Activated naive CD4-positive, alpha-beta T cell treated with anti-CD3 and anti-CD28 coated beads, Interleukin-2, amount 10 ng/mL, durations not matched to agents 7 days and 5 days (primary cell): ENCODE measurements at places on chromosomes 2 and 18.
A peak's percentile ranks its signal among the peaks of the same experiment; 100 is the strongest.

GRCh38 chr2:118845522-118846441 is 1.7 kb downstream of the EN1 start:
- DNase-seq: no peak

DNA sequence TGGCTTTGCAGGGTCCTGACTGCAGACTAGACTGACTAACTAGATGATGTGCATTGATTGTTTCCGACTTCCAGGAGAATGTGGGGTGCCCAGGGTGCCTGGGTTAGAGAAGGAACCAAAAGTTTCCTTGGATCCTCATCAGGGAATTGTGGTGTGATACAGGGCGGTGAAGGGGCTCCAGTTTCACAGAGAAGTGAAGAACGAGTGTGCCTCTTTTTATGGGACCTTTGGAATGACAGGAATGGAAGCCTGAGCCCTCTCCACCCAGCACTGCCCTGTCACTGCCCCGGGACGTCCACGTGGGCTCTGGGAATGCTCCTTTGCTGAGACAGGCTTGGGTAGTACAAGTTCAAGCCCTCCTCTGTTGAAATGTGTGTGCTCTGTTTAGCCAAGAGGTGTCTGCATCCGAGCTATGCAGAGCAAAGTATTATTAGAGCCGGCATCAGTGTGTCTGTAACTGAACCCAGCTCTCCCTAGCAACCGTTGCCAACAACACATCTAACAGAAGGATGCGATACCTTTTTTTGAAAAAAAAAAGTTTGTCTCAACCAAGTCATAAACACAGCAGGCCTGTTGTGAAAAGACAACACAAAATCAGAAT is 183.6 kb downstream of the SMAD7 start:
- no peak for DNase-seq

- no peak for DNase-seq
Measured at GRCh38 chr2:163319006-163319405, 416.8 kb downstream of the FIGN start.

DNA sequence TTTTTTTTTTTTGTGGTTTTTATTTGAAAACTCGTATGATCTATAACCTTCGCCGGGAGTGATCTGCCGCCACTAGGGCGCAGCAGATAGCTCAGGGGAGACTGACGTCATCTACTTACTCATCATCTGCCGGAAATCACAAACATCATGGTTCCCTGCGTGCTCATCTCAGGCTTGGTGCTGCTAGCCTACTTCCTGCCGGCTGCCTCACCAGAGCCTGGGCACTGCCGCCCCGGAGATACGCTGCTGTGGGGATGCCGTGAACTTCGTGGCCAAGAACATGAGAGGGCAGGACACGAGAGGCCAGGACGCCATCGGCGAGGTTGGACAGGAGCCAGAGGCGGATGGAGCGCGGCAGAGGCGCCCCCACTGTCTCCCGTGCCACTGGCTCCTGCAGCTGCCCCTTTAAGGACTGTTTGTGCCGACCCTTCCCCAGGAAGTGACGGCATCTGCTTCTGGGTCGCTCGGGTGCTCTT is 68.8 kb downstream of the DOK6 start:
- peak; percentile 36 for DNase-seq

GRCh38 chr2:43762286-43762685 is 11.6 kb upstream of the DYNC2LI1 start:
- no peak for DNase-seq

DNA sequence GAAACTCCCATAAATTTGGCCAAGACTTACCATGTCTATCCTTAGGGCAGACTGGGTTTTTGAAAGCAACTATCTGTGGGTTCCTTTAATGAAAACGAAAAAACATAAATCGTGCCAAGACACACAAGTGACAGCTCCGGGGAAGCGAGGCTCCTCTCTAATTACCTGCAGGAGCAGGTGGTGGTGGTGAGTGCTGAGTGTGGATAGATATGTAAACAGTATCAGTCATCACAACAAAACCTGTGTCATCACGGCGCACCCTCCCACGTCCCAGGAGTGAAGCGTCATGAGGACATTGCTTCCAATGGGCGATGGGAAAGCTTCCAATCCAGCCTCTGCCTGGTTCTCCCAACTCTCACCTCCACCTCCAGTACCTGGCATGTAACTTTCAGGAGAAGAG is 31.3 kb downstream of the ACKR3 start:
- DNase-seq: no peak

DNA sequence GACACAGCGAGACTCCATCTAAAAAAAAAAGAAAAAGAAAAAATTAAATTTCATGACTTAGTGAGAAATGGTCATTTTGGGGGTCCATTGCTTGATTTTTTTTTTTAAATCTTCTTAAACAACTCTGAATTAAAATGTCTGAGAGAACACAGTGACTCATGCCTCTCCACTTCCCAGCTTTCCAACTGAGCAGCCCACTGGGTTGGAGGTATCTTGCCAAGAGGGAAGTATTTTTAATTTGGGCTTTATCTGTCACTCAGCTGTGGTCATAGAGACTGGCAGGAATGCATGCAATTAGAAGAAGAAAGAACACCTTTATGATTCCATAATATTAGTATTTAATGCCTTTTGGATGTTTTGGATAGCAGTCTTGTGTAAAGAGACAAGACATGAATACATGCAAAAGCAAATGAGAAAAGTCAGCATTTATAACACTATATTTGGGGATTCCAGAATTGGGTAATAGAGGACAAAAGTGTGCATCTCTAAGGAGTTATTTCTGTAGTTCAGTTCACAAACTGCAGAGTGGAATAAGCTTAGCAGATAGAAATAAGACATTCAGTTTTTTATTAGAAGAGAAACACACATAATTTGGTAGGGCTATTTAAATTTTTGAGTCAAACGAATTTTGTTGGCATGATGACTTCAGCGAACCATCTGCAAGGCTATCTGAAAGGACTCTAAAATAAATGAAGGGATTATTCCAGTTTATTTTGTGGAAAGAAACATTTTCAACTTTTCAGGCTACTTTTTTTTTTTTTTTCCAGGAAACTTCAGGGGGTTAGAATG is 254.8 kb downstream of the TGIF1 start:
- no peak for DNase-seq

- no peak for DNase-seq
Measured at GRCh38 chr2:9712263-9712662, 81.5 kb upstream of the YWHAQ start.

DNA sequence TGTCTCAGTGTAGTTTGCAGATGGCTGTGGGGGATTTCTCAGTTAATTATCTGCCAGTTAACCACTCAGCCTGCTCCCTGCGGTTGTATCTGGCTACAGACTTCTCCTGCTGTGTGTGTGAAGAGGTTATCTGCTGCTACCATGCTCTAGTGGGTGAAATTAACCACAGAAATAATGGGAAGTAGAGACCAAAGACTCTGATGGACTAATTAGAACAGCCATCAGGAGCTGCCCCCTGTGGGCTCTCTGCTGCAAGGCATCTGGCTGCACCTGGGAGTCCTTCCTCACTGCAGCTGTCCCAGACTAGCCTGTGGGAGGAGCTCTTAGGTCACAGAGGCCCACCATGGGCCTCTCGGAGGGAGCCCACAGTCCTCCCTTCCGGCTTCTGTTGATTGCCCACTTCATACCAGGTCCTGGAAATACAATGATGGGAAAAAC is 66.6 kb downstream of the CTIF start:
- no peak for DNase-seq

GRCh38 chr2:207332480-207333212 is 166.9 kb upstream of the KLF7 start:
- no peak for DNase-seq

DNA sequence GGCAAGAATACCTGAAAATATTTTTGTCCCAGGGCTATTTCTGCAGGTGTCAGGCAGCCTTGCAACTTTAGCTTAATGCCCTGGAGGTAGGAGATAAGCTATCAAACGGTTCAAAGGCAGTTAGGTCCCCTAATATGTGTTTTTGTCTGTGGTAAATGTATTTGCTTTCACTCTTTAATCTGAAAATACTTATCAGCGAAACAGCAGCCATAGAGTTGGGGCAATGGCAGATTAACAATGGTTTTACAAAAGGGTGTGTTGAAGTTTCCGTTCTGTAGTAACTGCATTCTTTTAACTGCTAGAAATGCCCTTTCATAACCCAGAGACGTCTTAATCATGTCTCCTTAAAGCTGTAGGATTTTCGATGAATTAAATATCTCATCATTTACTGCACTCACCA is 265.0 kb upstream of the TRIB2 start:
- DNase-seq: no peak

DNA sequence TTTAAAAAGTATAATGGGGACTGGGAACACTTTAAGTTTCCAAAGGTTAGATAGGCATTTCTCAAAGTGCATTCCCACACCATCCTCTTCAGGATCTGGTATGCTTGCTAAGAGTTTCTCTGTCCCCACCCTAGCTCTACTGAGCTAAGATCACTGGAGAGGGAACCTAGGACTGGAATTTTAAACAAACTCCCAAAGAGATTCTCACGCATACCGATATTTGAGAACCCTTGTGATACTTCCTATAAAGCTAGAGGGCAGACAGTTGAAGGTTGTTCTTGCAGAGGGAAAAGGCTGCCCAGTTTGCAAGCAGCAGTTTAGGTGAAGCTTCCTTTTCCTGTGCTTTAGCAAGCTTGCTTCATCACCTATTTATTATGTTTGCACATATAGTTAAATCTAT is 3.6 kb downstream of the CNRIP1 start:
- no peak for DNase-seq

DNA sequence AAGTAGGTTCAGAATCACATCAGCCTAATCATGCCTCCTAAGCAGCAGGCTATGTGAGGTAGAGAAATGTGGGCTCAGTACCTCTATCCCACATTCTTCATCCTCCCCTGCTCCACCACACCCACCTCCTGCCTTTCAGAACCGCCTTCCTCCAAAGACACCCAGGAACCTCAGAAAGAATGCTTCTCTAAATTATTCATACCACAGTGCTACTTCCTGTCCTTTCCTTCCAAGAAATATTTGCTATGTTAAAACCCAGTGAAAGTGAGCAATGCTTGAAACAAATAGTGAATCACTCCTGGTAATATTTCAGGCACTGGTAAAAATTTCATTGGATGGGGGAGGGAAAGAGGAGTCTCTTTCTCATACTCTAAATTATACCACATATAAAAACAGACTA is 24.0 kb upstream of the CREB1 start:
- DNase-seq: peak; percentile 32

GRCh38 chr18:3340015-3340681 is 78.2 kb downstream of the MYL12B start:
- DNase-seq: no peak

GRCh38 chr2:114167799-114168198 is 274.6 kb upstream of the DPP10 start:
- no peak for DNase-seq

DNA sequence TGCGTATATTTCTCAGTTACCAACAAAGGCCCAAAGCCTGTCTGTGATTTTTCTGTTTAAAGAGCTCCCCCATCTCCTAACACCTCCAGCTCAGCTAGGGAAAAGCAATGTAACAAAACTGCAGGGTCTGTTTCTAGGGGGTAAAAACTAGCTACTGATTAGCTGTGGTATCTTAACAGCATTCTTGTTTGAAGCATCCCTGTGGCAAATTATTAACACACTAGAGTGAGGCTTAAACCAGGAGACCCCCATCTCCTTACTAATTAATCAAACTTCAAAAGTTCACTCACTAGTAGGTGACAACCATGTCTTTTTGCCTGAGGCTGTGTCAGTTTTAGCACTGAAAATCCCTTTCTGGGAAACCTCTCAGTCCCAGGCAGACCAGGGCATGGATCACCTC is 186.2 kb upstream of the PARD3B start:
- no peak for DNase-seq

- no peak for DNase-seq
Measured at GRCh38 chr2:197059477-197059876, 133.0 kb upstream of the PGAP1 start.

- peak; percentile 65 for DNase-seq
Measured at GRCh38 chr2:99489063-99489760, 605 bp downstream of the REV1 start.

- no peak for DNase-seq
Measured at GRCh38 chr2:191790737-191791136, 56.2 kb downstream of the CAVIN2 start.

GRCh38 chr18:51054764-51055163 is 24.8 kb downstream of the SMAD4 start:
- no peak for DNase-seq

DNA sequence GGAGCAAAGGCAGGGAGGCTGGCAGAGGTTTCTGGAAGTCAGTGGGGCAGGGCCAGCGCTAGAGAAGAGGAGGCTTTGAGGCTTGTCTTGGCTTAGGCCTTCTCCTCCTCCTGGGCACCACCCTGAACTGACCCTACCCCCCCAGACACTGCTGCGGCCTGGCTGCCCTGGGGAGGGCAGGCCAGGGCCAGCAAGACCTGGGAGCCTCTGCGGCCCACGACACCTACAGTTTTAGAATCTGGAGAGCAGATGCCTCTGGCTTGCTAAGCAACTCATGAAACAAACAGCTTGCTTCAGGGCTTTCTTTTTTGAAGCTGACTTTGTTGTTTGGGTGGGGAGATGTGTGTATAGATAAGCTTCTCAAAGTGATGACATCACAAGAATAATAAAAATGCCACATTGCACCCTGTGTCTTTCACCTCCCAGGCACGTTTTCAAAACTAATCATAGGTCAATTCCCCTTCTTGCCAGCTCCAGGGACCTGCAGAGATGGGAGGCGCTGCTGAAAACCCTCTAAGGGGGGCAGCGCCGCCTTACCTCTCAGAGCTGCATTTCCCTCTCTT is 46.2 kb upstream of the SMAD7 start:
- peak; percentile 52 for DNase-seq

GRCh38 chr2:100195942-100196341 is 53.6 kb upstream of the AFF3 start:
- DNase-seq: no peak

DNA sequence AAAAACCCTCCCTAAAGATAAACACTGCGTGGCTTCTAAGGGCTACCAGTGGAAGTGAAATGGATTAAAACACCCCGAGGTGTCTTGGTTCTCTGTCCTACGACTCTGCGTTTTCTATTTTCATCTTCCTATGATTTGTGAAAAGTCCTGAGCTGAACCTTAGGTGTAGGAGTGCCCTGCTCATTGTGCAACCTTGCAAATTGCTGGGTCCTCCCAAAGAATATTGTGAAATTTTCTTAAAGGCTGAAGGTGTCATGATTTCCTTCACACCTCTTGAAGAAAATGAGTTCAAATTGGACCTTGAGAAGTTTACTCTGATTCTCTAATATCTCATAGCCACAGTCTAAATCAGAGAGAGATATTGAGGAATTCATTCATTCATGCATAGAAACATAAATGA is 1.8 kb upstream of the SLC19A3 start:
- DNase-seq: no peak
